ENCODE measurements at places on chromosomes 5 and 9.

GRCh38 chr9:130110596-130111021, 56.9 kb downstream of the GPR107 start:
- no peak overlapping the region for H3K4me3 ChIP-seq
- H3K4me1 ChIP-seq = no peaks in the 10 kb centered on the region
- H3K27me3 ChIP-seq = no peaks in the 10 kb centered on the region
- H3K36me3 ChIP-seq = peaks cover 3% of the 10 kb centered on the region

GRCh38 chr9:119709431-119709830, 340.2 kb upstream of the BRINP1 start:
- H3K4me1 ChIP-seq = no peaks in the 10 kb centered on the region
- H3K4me3 ChIP-seq = no peak overlapping the region
- H3K27ac ChIP-seq = no peak overlapping the region
- H3K27me3 ChIP-seq = no peaks in the 10 kb centered on the region

DNA sequence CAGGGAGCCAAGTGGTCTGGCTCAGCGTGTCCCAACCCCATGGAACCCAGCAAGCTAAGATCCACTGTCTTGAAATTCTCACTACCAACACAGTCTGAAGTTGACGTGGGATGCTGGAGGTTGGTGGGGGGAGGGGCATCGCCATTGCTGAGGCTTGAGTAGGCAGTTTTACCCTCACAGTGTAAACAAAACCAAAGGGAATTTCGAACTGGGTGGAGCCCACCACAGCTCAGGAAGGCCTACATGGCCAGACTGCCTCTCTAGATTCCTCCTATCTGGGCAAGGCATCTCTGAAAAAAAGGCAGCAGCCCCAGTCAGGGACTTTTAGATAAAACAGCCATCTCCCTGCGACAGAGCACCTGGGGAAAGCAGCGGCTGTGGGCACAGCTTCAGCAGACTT, 17.1 kb upstream of the FBXL17 start:
- H3K27me3 ChIP-seq = no peaks in the 10 kb centered on the region
- DNase-seq = no peak
- no peak overlapping the region for H3K27ac ChIP-seq
- H3K36me3 ChIP-seq = no peaks in the 10 kb centered on the region
- H3K4me1 ChIP-seq = no peaks in the 10 kb centered on the region

- no peak overlapping the region for H3K4me3 ChIP-seq
- no peak overlapping the region for H3K27ac ChIP-seq
- H3K36me3 ChIP-seq = no peaks in the 10 kb centered on the region
- DNase-seq = peak; percentile 90
- no peaks in the 10 kb centered on the region for H3K4me1 ChIP-seq
These were observed 15.1 kb downstream of the GPSM1 start for GRCh38 chr9:136342181-136343120.

GRCh38 chr9:89478821-89479668, 18.9 kb downstream of the SEMA4D start:
- no peaks in the 10 kb centered on the region for H3K27me3 ChIP-seq
- no peak overlapping the region for H3K4me3 ChIP-seq
- no peak overlapping the region for H3K27ac ChIP-seq
- H3K4me1 ChIP-seq = no peaks in the 10 kb centered on the region
